Activated naive CD8-positive, alpha-beta T cell treated with anti-CD3 and anti-CD28 coated beads, Interleukin-2, amount 10 ng/mL, durations not matched to agents 7 days and 5 days (primary cell): ENCODE measurements at places on chromosomes 7 and 10. TPM values are rescaled to one million over a fixed set of nuclear protein-coding genes. Genes with fewer than 3 reads are reported as not detected.

SLC26A5 gene
- total RNA-seq: 0.54 TPM

FGL2 gene
- total RNA-seq: 9.6 TPM

SEC61G gene
- total RNA-seq: 96.0 TPM

TFR2 gene
- 9.1 TPM for total RNA-seq

FAM200A gene
- total RNA-seq: 7.3 TPM

PTN gene
- total RNA-seq: not detected

MTERF1 gene
- total RNA-seq: 24.4 TPM

TUBAL3 gene
- not detected for total RNA-seq

WAPL gene
- total RNA-seq: 47.9 TPM

PIP gene
- total RNA-seq: not detected

OPN1SW gene
- not detected for total RNA-seq

GRCh38 chr7:52616552-52616951 is 418.9 kb upstream of the POM121L12 start:
- DNase-seq: no peak

GRCh38 chr7:34123316-34123715 is 218.0 kb downstream of the BMPER start:
- DNase-seq: no peak

DNA sequence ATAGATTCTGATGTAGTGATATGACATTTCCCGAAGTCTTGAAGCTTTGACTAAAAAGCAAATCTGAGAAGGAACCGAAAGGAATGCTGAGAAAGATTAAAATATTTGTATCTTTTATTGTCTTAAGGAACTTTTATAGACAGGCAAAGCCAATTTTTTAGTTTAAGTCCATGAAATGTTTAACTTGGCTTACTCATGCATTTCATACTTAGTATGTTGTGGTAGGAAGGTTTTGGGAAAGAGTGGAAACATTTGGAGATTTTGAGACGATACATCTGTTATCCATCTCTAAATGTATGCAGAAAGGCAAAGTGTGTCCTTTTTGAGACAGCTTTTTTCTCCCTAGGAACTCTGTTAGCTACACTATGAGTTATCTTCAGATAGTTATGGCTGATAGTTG is 10.1 kb downstream of the TBC1D12 start:
- DNase-seq: no peak

- no peak for DNase-seq
Measured at GRCh38 chr10:76554478-76554877, 1083.1 kb downstream of the KCNMA1 start.

GRCh38 chr10:74419491-74419951 is 268.5 kb downstream of the ADK start:
- DNase-seq: no peak

- DNase-seq: no peak
Measured at GRCh38 chr7:40356871-40357709, 222.3 kb downstream of the SUGCT start.

GRCh38 chr10:120286280-120286679 is 170.7 kb upstream of the PLPP4 start:
- no peak for DNase-seq

- DNase-seq: no peak
Measured at GRCh38 chr10:48598936-48599829, 5.7 kb downstream of the ARHGAP22 start.

- DNase-seq: peak; percentile 94
Measured at GRCh38 chr10:95656291-95657164, at the start of gene ALDH18A1. Gene ALDH18A1, minus strand, starts transcription at chr10:95656711. Its CDS starts 3,334 bp downstream, at chr10:95653377.

DNA sequence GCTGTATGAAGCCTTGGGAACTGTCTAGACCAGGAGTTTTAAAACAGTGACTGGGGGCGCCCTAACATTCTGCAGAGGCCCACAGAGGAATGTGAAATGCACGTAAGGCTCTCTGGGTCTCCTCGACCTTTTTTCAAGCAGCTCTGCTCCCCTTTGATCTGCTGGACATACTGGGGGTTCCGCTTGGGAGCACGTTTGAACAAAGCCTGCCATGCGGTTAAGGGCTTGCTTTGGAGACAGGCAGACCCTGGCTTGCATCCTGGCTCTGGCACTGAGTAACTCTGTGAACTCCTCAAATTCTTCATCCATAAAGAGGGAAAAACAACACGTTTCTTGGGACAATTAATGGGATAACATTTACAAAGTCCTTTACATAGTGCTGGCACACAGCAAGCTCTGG is 7.8 kb downstream of the BEND7 start:
- DNase-seq: no peak

DNA sequence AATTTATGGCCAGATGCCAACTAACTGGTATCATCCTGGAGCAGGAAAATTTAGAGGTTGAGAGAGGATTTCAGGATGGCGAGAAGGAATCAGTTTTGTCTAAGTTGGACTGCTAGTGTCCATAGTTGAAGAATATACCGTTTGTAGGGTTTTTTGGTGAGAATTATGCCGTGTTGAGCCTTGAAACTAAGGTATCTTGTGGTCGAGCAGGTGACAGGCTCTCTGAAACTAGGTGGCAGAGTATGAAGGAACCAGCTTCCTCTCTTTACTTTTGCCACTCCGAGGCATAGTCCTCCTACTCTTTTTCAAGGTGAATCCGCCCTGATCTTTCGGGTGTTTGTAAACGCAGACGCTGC is 9.7 kb downstream of the MDFIC start:
- DNase-seq: no peak

GRCh38 chr7:30557245-30557644 is 37.4 kb upstream of the GARS1 start:
- DNase-seq: no peak
